ENCODE measurements at places on chromosomes 16 and 17.

DNA sequence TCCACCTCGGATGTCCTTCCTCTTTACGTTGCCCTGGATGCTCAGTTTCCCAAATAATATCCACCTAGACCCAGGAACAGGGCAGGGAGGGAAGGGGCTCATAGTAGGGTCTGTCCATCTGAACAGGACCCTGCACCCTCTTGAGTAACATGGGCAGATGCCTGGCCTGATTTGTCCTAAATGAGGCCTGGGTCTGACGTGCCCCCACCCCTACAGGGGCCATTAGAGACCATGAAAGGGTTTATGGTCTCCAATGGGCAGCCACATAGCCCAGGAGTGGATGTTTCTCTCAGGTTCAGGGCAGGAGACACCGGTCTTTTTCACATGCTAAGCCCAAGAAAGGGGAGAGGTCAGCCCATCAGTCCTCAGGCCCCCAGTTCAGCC lies 6.8 kb downstream of the CACNG1 start:
- no peak for DNase-seq

DNA sequence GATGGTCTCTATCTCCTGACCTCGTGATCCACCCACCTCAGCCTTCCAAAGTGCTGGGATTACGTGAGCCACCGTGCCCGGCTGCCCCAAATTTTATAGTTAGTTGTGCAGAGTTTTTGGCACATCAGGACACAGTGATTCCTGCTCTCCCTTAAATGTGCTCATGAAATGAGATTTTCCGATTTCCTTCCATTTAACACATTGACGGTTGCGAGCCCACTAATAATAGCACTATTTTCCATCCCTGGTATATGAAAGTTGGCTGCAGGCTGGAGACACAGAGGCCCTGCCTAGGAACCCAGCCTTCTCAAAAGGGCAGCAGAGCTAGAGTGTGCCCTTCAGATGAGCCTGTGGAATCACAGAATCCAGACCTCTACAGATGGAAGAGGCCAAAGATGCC lies 17.4 kb upstream of the MYH10 start:
- no peak for DNase-seq

DNA sequence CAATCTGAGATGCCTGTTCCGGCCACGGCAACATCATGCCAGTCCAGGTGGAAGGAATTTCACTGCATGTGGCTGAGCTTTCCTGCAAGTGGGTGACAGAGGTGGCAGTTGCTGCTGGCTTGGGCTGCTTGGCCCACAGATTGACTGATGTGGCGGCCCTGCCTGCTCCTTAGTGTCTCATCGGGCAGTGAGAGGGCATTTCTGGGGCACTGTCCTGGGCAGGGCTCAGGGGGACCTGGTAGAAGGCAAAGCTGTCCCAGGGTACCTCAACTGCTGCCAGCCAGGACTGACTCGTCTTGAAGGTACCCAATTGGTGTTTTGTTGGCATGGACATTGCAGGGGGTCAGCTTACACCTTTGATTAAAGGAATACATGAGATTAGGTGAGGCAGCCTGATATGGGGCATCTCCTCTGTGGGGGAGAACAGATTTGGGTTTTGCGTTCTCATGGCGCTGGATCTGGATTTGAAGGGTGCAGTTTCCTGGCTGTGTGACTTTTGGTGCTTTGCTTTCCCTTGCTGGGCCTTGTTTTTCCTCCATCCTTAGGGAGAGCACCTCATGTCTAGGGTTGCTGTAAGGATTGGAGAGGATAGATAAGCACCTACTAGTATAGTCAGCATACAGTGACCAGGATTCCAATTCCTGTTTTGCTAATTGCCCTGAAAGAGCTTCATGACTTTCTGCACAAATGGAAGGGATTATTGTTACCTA lies 5.4 kb downstream of the CMIP start:
- DNase-seq: no peak

- DNase-seq: no peak
Observed at GRCh38 chr17:41325611-41326010, 10.1 kb upstream of the KRTAP17-1 start.

GRCh38 chr17:31595076-31595475 lies 203.6 kb downstream of the RAB11FIP4 start:
- DNase-seq: no peak

DNA sequence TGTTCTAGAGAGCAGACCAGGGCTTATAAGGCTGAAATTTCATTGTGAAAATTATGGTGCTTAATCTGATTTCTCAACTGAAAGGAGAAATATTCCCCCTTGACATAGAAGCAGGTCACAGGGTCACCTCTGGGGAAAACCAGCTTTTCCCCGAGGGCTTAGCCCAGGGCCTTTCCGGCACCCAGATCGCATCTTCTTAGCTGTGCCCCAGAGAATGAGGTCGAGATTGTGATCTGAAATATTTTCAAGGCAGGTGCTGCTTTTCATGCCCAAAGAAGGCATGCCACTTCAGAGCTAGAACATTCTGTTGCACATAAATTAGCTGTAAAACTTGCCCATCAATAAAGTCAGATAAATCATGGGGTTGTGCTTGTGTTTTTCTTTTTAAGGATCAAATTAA lies 25.4 kb upstream of the ARHGAP17 start:
- DNase-seq: no peak

DNA sequence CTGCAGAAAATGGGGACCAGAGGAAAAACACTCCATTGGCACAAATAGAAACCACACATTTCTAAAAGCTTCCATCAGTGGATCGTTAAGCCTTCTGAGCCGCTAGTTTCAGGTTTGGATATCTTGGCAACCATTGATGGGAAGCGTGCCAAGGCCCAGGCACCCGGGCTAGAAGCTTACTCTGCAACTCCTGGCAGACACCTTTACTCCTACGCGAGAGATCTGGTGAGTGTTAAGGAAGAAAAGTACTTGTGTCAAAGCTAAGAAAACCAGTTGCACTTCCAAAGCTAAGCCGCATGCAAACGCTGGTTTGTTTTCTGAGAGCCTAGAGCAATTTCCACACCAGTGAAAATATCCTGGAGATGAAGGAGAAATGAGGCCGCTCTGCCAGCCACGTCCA lies 472.4 kb downstream of the PMP22 start:
- DNase-seq: no peak

DNA sequence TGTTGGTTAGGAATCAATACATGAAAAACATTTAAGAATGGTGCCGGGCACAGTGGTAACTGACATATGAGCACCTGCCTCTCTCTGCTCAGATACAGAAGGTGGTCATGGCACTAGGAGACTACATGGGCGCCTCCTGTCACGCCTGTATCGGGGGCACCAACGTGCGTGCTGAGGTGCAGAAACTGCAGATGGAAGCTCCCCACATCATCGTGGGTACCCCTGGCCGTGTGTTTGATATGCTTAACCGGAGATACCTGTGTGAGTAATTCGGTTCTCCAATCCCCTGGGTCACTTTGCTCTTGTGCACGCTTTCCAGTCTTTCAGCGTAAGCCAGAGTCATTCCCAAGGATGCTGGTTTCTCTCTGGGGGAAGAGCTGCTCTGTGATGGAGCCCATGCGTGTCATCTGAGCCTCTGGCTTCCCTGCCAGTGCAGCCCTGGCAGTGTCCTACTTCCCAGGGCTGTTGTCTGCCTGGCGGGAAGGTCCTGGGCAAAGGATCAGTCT lies 3.0 kb upstream of the CD68 start:
- no peak for DNase-seq

DNA sequence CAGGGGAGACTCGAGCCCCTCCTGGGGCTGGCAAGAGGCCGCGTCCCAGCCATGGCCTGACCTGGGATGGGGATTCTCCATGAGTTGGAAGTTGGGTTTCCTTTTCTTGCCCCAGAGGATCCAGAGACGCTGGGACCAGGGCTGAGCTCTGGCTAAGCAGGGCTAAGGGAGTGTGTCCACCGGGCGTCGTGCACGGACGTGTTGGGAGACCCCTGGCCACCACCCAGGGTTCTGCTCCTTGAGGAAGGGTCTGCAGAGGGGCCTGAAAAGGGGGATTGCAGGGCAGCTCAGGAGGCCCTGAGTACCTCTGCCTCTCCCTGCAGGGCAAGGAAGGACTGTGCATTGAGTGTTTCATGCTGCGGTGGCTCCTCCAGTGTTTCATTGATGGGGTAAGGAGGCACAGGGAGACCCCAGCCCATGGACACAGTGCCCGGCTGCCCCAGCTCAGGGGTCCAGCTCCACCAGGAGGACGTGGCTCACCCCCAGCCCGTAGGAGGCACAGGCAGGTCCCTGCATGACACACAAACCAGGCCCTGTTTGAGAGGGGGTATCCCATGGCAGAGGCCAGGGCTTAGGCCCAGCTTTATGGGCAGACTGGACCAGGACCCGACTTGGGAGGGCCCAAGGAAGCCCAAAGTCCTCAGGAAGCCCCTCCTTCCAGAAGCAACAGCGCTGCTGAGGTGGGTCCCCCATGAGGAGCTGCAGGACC lies 47.5 kb downstream of the USP22 start:
- DNase-seq: no peak

DNA sequence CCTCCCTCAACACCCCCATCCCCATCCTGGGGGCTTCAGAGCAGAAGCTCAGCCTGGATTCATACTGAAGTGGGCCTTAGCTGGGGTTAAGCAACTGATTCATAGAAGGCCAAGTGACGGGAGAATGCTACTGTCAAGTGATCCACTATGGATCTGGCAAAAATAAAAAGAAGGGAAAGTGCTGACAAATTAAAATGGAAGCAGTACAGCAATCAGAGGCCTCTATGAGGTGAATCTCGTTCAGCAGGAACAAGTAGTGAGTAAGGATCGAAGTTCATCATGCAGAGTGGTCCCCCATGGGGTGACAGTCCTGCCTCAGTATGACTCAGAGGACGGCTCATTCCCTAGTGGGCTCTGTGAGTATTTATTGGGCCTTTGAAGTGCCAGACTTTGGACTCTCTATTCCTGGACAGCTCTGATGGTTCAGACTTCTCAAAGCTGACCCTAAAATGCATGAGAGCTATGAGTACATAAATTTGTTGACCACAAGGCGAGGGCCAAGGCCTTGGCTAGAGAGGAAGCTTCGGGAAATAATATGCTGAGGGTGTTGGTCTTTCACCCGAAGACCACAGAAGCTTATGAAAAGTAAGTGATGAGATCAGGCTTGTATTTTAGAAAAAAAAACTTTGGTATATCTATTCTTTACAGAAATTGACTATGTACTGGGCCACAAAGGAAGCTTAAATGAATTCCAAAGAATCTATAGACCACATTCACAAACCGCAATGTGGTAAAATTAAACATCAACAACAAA lies 5.3 kb upstream of the NSMCE1 start:
- no peak for DNase-seq

- DNase-seq: no peak
Observed at GRCh38 chr17:6714315-6714874, 1.2 kb upstream of the SLC13A5 start.

- no peak for DNase-seq
Observed at GRCh38 chr17:45315648-45316433, 979 bp downstream of the MAP3K14 start.

GRCh38 chr16:47613251-47613650 lies 152.1 kb downstream of the PHKB start:
- no peak for DNase-seq

- DNase-seq: no peak
Observed at GRCh38 chr16:89453501-89454321, 36.6 kb downstream of the ANKRD11 start.

- DNase-seq: no peak
Observed at GRCh38 chr17:48299760-48300159, 130.3 kb downstream of the SKAP1 start.

- DNase-seq: peak; percentile 48
Observed at GRCh38 chr16:14502932-14503741, 126.9 kb downstream of the PARN start.

- no peak for DNase-seq
Observed at GRCh38 chr17:602436-602835, 112.2 kb downstream of the VPS53 start.

GRCh38 chr17:45096141-45096540 lies 35.0 kb downstream of the NMT1 start:
- peak; percentile 60 for DNase-seq

DNA sequence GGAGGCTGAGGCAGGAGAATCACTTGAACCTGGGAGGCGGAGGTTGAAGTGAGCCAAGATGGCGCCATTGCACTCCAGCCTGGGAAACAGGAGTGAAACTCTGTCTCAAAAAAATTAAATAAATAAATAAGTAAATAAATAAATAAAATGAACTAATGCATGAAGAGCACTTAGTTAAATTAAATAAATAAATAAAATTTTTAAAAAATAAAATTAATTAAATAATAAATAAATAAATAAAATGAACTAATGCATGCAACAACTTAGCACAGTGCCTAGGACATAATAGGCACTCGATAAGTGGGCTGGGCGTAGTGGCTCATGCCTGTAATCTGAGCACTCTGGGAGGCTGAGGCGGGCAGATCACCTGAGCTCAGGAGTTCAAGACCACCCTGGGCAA lies 15.6 kb upstream of the CEP20 start:
- DNase-seq: no peak

GRCh38 chr16:23016368-23016767 lies 132.9 kb downstream of the USP31 start:
- DNase-seq: no peak

DNA sequence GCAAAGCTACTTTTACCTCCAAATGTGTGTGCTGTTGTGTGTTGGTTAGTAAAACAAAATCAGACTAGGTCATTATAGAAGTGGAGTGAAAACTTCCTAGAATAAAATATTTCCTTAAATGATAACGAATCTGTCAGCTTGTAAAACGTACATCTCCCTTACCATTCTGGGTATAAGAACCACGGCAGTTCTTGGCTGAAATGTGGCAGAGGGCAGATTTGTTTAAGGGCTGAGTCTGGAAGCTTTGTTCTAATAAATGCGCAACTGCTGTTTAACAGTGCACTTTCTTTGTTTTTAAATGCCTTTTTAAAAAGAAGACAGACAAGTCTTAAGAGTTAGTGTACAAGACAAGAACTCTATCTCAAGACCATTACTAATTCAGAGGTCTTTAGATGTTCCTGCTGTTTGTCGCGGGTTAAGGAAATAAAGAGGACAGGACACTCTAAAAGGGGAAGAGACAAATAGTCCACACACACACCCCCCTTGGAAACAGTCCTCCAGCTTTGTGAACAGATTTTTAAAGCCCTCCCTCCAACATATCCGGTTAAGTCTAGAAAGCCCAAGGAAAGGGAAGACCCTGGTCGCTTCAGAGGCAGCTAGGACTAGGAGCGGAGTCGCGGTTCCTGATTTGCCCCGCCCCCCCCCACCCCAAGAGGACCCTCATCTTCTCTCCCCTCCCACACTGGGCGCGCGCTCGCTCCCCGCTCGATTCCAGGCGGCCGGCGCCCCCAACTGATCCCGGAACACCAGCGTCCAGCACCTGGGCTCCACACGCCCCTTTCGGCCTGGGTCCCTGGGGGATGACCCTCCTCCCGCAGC lies 658 bp downstream of the SYNRG start:
- DNase-seq: peak; percentile 58

DNA sequence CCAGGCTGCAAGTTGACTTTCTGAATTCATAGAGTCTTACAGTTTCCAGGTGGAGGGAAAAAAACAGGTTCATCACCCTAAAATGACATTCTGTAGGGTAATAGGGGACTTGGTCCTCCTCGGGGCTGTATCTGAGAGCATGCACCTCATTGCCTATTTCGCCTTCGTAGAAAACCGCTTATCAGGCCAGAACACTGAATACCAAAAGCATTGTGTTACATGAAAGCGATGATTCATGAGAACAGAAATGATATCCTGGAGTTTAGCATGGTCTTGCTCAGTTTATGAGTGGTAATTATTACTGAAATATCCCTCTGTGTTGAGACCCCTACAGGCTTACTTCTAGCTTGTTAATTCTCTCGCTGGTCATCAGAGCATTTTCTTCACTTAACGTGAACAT lies 61.4 kb upstream of the ARHGAP44 start:
- no peak for DNase-seq
